GM20000 (cell line): ENCODE measurements at places on chromosomes 5 and 9.

DNA sequence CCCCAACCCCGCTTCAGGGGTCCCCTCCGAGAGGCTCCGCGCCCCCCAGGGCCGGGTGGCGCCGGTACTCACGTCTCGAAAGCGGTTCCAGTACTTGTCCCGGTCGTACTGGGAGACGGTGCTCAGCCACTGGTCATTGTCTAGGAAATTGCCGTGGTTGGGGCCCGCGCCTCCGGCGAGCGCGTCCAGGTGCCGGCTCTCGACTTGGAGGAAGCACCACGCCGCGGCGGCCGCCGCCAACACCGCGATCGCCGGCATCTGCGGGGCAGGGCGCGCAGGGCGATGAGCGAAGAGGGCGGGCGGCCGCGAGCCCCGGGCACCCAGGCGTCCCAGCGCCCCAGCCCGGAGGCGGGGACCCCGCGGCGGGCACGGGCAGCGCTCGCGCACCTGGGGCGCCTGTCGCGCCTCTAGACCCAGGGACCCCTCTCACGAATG lies 808 bp downstream of the SPOCK1 start:
- DNase-seq, result no peak

DNA sequence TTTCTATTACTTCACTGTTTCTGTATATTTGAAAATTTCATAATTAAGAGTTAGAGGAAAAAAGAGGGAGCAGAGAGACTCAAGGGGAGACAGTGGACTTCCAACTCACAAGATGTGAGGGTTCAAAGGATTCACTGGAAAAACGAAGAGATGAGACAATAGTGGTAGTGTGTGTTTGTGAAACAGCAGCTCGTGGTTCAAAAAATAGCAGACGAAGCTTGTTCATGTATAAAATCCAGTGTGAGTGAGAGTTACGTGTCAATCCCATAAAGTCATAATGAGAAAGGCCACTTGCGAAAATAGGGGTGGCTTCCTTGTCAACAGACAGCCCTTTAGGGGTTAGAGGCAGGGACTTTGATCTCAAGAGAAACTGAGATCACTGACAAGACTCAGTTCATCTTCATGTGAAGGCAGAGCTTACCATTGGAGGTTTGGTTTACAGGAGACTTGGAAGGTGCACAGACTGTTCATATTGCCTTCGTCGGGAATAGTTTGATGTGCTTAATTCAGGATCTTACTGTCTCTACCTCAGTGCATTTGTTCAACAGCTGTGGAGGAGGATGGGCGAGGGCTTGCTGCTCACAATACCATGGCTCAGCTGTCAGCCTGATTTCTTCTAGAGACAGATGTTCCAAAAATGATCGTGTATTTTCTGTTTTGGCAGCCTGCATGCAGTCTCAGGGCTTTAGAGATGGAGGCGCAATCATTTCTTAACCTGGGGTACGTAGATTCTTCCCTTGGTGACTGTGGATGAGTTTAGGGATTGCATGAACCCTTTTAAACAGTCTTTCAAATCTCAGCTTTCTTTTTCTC lies 105.7 kb upstream of the KLF9 start:
- peak; percentile 30 for DNase-seq

DNA sequence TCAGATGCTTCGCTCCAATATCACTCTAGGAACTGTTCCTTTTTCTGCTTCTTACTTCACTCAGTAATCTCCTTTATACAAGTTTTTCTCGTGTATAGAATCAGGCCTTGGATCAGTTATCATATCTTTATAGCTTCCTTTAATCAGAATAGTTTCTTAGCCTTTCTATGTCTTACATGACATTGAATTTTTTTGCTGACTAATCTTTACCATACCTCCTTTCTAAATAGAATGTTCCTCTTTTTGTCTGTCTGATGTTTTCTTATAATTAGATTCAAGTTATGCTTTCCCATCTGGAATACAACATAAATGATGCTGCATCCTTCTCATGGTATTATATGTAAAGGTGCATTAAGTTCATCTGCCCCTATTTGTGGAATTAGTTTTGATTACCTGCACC lies 40.2 kb upstream of the TYRP1 start:
- no peak for DNase-seq

DNA sequence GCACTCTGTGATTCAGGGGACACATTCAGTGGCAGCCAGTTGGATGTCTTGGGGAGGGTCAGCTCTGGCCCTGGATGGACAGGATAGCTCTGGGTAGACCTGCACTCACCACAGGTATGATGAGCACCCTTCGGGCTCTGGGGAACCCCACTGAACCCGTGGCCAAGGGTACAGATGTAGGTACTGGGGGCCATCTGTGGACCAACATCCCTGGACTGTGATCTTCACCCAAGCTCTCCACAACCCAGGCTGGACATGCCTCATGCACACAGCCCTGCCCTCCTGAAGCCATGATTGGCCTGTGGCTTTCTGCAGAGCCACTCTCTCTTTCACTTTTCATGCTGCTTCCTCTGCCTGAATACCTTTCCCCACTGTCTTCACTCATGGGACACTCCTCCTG lies 15.6 kb upstream of the ACSL6 start:
- peak; percentile 19 for DNase-seq

- DNase-seq, result no peak
Measured at GRCh38 chr5:171667341-171668096, 118.1 kb upstream of the SMIM23 start.

- DNase-seq, result no peak
Measured at GRCh38 chr9:94153905-94154304, 69.6 kb downstream of the PTPDC1 start.

- no peak for DNase-seq
Measured at GRCh38 chr5:56409331-56410190, 176.4 kb upstream of the ANKRD55 start.

GRCh38 chr9:137621131-137621757 lies 2.4 kb downstream of the EHMT1 start:
- no peak for DNase-seq

- no peak for DNase-seq
Measured at GRCh38 chr9:13786711-13787110, 507.2 kb upstream of the MPDZ start.

DNA sequence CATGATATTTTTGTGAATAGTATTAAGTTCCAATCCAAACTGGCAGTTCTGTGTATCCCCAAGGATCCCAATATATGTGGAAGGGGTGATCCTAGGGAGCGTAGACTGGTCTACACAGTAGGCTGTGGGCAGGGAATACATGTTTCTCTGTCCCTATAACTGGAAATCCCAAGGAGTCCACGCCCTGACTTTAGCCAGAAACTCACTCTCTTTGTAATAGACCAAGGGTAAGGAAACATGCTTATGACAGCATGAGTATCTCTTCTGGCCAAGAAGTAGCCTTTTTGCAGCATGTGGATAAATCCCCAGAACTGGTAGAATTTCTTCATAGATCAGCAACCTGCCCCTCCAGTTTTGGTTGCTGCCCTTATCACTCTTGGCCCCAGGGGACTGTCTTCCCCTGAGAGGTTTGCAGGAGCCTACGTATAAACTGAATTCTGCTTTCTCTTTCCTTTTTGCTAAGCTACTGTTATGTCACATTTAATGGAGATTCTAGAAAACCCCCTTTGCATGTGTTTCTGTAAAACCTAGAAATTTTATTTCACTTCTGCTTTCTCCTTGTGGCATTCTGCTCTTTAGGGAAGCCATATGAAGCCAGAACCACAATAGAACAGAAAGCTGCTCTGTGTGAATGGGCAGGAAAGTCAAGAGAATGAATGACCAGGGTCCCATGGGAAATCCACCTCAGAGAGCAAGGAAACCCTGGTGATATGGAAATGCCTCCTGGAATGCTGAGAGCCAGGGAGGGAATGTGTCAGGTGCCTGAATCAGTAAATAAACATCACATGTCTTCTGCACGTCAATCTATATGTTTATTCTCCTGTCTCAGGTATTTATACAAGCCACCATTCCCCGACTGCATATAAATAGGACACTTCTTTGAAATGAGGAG lies 3.5 kb downstream of the IFNA2 start:
- peak; percentile 70 for DNase-seq
